ENCODE measurements at places on chromosomes 16 and 17.
A peak's percentile ranks its signal among the peaks of the same experiment; 100 is the strongest.

- DNase-seq: no peak
Measured at GRCh38 chr17:83195330-83196023, 116.1 kb downstream of the METRNL start.

- DNase-seq: peak; percentile 65
Measured at GRCh38 chr17:37047631-37048104, 98.9 kb downstream of the AATF start.

DNA sequence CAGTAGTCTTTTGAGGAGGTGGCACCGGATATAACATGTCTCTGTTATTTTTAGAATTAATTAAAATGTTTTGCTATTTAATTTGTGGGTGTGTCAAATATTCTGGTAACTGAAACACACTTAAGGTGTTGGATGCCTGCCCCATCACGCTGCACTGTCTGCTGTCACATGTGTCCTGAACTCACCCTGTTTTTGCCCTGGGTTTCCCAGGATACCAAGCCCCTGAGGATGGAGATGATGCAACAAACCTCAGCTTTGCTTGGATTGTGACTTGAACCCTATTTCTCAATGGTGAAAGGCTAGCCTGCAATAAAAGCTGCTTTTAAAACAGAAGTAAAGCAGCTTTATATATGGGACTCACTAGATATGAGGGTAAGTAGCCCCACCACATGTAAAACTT lies 11.5 kb upstream of the DUSP14 start:
- no peak for DNase-seq

DNA sequence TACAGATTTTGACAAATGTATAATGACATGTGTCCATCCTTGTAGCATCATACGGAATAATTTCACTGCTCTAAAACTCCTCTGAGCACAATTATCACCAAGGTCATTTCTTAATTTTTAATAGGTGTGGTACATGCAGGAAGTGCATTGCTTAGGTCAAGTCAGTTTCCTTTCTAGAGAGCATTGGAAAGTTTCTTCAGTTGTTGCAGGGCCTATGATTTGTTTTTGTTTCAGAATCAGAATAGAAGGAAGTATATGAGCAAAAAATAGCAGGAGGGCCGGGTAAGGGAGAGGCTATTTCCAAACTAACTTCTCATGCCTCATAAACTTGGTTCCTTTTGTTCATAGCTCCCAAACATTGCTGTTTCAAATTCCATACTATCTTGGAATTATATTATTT lies 24.0 kb upstream of the SLFN5 start:
- no peak for DNase-seq

- DNase-seq: no peak
Measured at GRCh38 chr17:51914577-51914976, 243.9 kb downstream of the CA10 start.

- no peak for DNase-seq
Measured at GRCh38 chr17:12959441-12959840, 58.4 kb downstream of the ELAC2 start.

DNA sequence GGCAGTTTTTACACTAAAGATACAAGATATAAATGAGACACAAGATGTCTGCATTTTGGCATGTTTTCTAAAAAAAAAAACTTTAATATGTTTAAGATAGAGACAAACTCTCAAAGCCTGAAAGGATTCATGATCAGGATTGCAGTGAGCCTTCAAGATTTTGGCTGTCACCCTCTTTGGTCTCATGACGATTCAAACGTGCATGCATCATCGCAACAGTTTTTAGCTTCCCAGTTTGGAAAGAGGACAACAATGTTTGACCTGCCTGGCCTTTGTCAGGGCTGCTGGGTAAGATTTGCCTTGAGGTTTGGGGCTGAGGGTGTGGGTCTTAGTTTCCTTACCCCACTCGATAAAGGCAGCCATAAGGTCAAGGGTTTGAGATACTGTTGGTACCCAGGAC lies 134.1 kb downstream of the RGS9 start:
- no peak for DNase-seq

GRCh38 chr17:19904412-19904811 lies 36.7 kb upstream of the ULK2 start:
- DNase-seq: no peak
